Umbilical cord (tissue), 2 donors: ENCODE measurements at places on chromosomes 13 and 19. TPM values are rescaled to one million over a fixed set of nuclear protein-coding genes. Genes with fewer than 3 reads are reported as not detected.

- no peak for DNase-seq
Measured at GRCh38 chr13:46126056-46126455, 21.2 kb upstream of the CPB2 start.

GRCh38 chr13:98681049-98681448 lies 71.4 kb downstream of the SLC15A1 start:
- DNase-seq, result no peak

DNA sequence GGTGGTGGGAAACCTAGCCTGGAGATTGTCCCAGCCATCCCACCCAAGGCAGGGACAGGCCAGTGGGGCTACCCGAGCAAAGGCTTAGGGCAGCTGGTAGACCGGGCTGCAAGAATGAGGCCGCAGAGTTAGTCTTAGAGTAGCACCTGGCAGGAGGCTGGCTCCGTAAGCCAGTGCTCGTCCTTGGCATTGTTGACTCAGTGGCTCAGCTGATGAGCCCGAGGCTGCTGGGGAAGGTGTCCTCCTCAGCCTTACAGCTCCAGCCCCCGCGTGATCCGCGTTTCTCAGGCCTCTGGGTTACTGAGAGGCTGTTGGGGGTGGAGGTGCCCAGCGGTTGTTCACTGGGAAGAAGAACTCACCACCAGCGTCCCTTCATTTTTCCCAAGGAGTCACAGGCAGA lies 24.7 kb downstream of the PPP1R37 start:
- no peak for DNase-seq

GRCh38 chr13:97295283-97296182 lies 73.4 kb downstream of the MBNL2 start:
- DNase-seq, result peak; percentile 90

DNA sequence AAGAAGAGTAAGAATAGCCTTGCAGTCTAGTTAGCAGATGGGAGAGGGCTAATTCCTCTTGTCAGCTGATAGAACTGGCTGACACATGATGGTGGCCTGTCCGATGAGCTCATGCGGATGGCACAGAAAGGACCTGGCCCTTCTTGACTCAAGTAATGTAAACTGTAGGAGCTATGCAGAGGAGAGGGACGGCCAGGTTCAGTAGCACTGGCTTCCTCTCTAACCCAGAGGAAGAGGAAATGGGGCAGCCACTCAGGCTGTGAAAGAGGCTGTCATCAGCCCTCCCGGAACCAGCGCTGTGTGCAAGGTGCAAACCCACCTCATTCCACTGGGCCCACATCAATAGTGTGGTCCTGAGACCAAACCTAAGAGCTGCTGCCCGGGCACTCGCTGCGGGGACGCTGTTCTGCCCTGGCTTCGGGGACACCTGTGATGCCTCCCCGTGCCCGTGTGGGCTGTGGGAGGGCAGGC lies 30.8 kb upstream of the USE1 start:
- DNase-seq, result peak; percentile 10

- no peak for DNase-seq
Measured at GRCh38 chr19:31072451-31072850, 276.8 kb downstream of the TSHZ3 start.

DNA sequence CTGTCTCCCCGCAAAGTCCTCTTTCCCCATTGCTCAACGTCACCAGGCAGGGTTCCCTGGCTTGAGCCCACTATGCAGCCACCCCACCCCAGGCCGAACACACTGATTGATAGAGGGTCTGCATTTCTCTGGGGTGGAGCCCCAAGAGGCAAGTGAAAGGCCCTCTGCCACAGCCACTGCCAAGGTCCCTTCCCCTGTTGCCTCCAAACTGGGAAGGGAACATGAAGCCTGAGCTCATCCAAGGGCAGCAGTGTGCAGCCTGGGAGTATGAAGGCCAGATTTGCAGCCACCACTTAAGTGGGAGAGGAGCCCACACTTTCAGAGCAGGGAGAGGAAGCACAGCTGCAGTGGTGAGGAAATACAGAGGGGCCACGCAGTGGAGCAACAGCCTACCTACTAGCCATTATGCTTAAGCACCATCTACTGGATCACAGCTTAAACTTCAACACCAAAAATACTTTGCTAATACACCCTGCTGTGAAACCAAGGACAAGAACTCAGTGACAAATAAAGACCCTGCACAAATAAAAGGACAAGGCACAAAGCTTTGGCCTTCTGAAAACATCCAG lies 48.6 kb downstream of the UBL3 start:
- no peak for DNase-seq

DNA sequence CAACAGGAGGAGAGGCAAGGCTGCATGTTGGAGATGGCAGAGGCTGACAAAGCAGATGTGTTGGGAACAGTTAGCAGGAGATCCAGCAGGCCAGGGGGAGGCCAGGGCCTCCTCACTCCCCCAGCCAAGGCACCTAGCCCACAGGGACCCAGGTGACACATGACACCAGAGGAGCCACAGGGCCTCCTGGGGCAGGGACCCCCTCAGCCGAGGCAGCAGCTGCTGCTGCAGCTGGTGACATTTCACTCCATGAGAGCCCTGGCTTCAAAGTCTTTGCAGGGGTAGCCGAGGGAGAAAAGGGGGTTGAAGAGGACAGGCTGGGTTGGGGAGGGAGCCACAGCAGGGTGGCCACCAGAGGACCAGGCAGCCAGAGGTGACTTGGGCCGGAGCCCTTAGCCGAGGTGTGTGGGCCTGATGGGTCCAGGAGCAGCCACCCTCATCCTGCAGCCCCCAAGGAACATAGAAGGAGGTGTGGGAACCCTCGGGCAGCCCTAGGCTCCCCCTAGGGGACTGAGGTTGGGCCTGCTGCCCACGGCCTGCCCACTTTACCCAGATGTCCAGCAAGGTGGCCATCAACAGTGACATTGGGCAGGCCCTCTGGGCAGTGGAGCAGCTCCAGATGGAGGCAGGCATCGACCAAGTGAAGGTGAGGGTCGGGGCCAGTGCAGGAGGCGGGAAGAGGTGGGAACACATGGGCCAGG lies at the start of gene GNG14:
TSS of gene GNG14 (plus strand) at position 503 of the 701 bp plus-strand sequence. CDS start at position 554, 51 bp downstream.
- DNase-seq, result no peak

- DNase-seq, result no peak
Measured at GRCh38 chr19:37355901-37356300, 15.0 kb upstream of the ZNF527 start.

- DNase-seq, result no peak
Measured at GRCh38 chr19:30312582-30313352, 59.4 kb upstream of the ZNF536 start.

Gene TNNT1
- total RNA-seq, result 0.72 TPM

Gene POLR1D
- total RNA-seq, result 111 TPM

Gene KLHL1
- 1.4 TPM for total RNA-seq

Gene ZSCAN4
- total RNA-seq, result not detected

Gene GPR12
- total RNA-seq, result 2.4 TPM

Gene SLC1A6
- total RNA-seq, result 6.7 TPM

Gene VAV1
- total RNA-seq, result 8.2 TPM

Gene SMAD9
- 27.0 TPM for total RNA-seq
